ENCODE measurements at places on chromosomes 3 and 15.

DNA sequence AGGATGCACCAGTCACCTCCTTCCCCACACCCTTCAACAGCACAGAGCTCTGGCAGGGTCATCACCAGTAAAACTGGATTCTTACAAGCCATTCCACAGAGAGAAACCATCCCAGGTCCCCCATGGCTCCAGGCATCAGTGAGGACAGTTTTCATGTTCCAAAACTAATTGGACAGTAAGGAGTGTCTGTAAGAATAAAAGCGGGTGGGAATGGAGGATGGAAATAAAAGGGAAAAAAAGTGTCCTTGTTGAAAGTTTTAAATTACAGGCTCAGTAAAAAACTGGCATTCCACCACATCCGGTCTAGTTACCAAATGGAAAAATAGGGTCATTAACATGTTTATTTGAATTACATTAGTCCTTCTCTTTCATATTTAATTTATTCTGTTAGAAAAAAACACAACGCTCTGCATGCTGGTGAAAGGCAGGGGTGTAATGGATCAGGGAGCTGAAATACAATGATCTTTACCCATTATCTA is 117.4 kb downstream of the TIGIT start:
- DNase-seq, result no peak

- no peak for DNase-seq
Measured at GRCh38 chr3:29565236-29565635, 284.4 kb downstream of the RBMS3 start.

- DNase-seq, result no peak
Measured at GRCh38 chr3:84820126-84820525, 138.7 kb upstream of the CADM2 start.

DNA sequence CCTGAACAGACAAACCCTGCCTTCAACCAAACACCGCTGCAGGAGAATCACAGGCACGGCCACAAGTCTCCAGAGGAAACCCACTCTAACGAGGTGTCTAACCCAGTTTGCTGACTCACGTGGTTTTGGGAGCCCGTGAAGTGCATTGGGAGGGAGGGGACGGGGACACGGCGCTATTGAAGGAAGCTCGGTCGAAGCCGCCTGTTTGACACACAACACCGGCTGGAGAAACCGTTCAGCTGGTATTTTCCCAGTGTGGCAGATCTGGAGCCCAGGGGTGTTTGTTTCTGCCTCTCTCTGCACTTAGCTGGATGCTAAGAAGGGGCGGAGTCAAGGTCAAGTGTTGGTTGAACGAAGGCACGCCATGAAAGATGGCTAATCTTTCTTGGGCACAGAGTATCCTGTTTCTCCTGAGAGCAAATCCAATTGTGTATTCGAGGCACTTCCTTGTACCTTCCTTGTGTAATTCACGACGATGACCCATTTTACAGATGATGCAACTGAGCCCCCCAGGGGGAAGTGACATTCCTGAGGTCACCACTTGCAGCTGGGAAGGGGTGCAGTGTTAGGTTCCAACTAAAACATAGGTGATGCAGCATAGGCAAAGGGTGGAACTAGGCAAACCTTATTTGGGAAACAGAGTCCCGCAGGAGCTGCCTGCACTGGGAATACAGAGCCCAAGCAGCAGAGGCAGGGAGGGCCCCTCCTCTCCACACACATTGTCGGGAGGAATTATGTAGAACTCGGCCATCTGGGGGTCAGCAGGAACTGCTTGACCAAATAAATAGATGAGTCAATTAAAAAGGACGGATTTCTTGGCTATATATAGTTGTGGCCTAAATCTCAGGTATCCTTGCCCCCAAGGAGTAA is 22.5 kb downstream of the SLC6A6 start:
- DNase-seq, result no peak

DNA sequence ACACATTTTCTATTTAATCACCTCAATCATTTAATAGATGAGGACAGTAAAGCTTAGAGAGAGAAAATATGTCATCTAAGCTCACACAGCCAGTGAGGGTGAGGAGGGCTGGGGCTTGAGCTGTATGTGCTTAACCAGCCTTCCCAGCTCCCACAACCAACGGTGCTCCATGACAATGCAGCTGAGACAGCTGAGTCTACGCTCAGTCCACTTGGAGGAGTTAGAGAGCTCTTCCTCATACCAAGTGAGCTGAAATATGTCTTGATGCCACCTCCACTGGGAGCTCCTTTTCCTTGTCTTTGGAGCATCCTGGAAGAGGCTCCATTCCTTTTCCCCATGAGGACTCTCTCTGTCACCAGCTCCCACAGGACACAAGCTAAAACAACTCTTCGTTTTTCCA is 9.3 kb downstream of the HOMER2 start:
- DNase-seq, result no peak

DNA sequence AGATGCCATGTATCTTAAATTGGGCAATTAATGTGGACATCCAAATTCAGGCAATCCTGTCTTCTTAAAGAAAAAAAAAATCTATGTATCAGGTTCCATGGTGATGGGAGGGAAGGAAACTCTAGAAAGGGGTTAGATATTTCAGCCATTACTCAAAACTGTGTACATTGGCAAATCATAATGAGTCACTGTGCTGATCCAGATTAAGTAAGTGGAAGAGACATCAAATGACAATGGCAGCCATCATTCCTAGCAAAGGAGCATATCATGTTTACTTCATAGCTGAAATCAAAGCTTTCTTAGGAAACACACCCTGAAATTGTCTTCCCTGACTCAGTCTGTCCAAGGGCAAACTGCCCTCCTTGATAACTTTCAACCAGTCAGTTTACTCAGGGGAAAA is 713.3 kb upstream of the GBE1 start:
- no peak for DNase-seq

- peak; percentile 69 for DNase-seq
Measured at GRCh38 chr3:15205934-15206661, at the start of gene CAPN7. TSS of gene CAPN7 (plus strand) at chr3:15206246. CDS start at chr3:15206496, 250 bp downstream.

- no peak for DNase-seq
Measured at GRCh38 chr3:7506606-7507180, 645.8 kb downstream of the GRM7 start.

- DNase-seq, result no peak
Measured at GRCh38 chr15:75112848-75113492, 88.7 kb upstream of the C15orf39 start.

DNA sequence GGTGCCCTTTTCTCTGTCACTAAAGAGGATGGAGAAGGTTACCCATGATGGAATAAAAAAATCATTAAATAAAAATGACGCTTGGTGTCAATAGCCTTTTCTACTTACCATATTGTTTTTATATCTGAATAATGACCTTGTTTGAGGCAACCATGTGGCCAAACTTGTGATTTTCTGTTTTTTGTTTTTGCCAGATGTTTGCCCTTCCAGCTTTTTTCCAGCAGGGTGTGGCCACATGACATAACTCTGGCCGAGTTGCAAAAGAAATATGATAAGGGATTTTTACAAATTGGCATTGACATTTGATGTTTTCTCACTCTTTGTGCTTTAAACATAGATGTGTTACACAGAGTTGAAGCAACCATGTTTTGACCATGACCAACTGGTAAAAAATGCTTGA is 39.7 kb upstream of the EPHA3 start:
- no peak for DNase-seq

GRCh38 chr3:140770977-140771667 is 93.3 kb downstream of the TRIM42 start:
- DNase-seq, result no peak

GRCh38 chr3:76561494-76562236 is 478.2 kb upstream of the ROBO2 start:
- no peak for DNase-seq

- DNase-seq, result no peak
Measured at GRCh38 chr3:166285001-166285400, 447.8 kb upstream of the BCHE start.

DNA sequence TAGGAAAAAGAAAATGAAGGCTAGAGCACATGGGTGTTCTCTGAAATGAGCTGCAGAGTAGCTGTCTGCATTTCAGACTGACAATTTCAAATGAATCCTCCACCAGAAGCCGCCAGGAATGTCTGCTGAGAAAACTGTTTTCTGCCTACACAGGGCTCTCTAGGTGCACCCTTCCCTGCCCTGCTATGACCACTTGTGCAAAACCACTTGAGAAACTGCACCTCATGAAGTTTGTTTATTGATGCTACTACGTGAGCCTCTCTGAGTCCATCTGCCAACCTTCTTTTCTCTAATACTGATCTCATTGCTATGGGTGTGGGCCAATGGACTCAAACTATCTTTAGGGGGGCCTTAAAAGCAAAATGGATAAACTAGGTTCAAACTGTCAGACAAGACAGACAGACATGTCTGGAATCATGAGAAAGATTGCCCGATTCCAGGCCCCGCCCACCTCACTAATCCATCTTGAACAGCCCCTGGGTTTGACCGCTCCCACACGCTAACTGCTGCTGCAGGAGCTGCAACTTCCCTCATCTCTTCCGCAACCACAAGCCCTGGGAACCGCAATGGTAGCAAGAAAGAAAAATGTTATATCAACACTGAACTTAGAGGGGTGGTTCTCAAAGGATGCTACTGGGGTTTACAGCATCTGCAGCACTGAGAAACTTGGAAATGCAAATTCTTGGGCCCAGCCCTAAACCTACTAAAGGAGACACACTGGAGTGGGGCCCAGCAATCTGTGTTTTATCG is 9.0 kb upstream of the CD47 start:
- DNase-seq, result no peak

GRCh38 chr15:29682361-29682760 is 139.9 kb downstream of the TJP1 start:
- DNase-seq, result no peak

DNA sequence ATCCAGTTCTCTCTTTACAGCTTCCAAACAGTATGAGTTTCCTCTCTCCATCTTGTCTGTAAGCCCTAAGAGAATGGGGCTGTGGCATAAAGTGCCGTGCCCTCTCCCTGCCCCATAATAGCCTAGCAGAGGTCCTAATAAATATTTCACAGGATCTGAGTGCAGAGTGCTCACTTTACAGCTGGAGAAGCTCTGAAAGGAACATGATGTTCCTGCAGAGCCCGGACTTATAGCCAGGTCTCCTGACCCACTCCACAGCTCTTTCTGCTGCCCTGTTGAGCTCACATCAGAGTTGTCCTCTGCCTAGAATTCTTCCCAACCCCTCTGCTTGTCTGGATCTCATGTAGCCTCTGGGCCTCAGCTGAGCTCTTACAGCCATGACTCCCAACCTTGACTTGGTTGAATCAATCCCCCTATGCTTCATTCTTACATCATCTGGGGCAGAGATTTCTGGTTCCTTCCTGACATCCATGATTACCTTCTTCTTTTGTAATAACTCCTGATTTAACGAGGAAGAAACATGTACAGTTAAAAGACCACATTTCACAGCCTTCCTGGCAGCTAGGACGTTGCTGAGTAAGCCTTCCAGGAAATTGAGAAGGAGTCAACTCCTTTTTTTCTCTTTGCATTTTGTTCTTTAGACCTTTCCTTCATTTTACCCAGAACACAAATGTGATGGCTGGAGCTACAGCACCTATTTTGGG is 135.3 kb downstream of the RPLP1 start:
- no peak for DNase-seq

DNA sequence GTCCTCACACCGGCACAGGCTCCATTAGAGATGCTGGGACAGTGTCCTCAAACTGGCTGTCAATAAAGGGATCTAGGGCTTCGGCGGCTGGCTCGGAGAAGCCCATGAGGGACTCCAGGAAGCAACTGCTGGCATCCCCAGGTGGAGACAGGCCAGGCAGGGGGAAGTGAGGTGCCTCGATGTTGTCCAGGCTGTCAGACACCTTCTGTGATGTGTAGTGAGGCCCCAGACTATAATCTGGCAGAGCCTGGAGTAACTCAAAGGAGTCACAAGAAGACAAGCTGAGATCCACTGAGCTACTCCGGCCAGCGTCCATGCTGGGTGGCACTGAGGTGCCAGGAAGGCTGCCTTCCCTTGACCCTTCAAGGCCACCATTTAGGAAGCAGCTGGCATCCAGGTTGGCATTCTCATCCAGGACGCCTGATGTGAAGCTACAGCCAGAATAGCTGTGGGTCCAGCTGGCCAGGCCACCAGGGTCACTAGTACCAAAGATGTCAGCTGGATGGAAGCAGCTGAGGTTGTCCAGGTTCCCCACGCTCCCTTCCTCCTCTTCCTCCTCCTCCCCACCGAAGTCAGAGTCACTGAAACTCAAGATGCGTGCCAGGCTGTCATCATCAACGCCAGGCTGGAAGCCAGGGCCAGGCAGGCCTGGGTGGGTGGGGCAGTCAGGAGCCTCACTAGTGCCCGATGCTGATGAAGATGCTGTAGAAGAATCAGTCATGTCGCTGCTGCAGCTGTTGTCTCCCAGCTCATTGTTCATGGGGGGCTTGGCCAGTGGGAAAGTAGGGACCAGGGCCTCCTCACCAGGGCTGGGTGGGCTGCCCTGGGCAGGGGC is 10.1 kb downstream of the CSRNP1 start:
- DNase-seq, result no peak

DNA sequence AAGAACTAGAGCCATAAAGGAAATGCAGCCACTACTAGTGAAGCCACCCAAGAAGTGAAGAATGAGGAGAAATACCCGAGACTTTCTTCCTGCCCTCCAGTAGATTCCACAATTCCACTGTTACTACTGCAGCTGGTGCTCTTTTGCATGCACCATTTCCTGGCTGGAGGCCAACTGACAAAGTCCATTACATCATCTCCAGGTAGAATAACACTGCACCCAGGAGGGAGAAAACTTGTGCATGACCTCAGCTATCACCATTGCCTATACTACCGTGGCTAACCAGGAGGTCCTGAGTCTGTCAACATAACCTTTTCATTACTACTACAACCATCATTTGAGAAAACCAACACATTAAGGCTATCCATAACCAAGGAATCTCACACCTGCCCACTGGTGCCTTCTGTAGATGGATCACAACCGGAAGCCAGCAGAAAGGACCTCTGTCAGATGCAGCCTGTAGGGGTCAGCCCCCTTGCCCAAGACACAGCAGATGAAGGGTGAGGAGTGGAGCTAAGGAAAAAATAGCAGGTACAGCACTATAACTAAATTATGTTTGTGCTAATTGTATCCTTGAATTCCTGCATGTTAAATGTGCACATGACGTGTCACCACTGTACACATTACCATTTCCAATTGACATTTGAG is 200.8 kb upstream of the C2CD4B start:
- DNase-seq, result no peak

GRCh38 chr3:153210660-153211059 is 48.6 kb downstream of the RAP2B start:
- DNase-seq, result peak; percentile 78

- no peak for DNase-seq
Measured at GRCh38 chr15:94611656-94612055, 380.3 kb downstream of the MCTP2 start.

- no peak for DNase-seq
Measured at GRCh38 chr15:95887666-95888390, 442.7 kb upstream of the NR2F2 start.

DNA sequence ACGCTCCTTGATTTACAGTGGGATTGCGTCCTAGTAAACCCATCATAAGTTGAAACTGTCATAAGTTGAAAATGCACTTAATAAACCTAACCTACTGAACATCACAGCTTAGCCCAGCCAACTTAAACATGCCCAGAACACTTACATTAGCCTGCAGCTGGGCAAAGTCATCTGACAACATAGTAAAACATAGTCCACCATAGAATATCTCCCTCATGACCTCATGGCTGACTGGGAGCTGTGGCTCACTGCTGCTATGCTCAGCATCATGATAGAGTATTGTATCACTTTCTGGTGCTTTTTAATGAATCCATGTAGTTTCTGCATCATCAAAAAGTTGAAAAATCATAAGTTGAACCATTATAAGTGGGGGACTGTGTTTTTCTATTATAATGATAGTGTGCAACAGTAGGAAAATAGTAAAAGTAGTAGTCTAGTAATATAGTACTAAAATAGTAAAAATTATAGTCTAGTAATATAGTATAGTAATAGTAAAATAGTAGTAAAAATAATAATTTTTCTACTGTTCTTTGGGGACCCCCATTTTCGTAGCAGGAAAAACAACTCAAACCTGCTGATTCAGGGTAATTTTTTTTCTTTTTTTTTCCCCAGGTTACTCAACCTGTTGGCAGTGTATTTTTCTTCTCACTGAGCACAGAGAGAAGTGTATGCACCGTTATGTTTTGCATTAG is 233.5 kb downstream of the MYRIP start:
- DNase-seq, result no peak

All from AG09309 (cell line).